Astrocyte of the cerebellum (primary cell): ENCODE measurements at places on chromosomes 2 and 18.

GRCh38 chr2:216661639-216662375, 28.6 kb downstream of the IGFBP2 start:
- DNase-seq: no peak

GRCh38 chr2:232674491-232674890, 22.6 kb upstream of the GIGYF2 start:
- no peak for DNase-seq

GRCh38 chr2:202215179-202215578, 23.2 kb downstream of the SUMO1 start:
- DNase-seq: no peak

GRCh38 chr2:231512222-231512621, 18.0 kb downstream of the NMUR1 start:
- no peak for DNase-seq

DNA sequence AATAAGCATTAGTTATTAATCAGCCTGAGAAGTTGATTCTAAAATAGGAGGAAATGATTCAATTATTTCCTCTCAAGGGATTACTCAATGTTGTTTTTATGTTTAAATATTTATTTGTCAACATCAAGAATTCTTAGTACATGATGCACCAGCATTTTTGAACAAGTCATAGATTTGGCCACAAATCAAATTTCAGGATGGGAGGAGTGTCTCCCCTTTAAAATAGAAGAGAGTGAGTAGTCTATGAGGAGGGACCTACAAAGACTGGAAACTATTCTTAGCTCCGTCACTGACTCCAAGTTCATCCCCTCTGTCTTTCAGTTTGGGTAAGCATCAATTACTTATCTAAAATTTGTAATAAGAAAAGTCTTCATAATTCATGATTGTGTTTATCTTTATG, 18.6 kb upstream of the IL18R1 start:
- no peak for DNase-seq

GRCh38 chr18:72075040-72075439, 469.1 kb downstream of the CBLN2 start:
- DNase-seq: no peak

- peak; percentile 51 for DNase-seq
Observed at GRCh38 chr18:54444319-54444914, 86.7 kb downstream of the C18orf54 start.

GRCh38 chr2:105235388-105236059, 6.0 kb upstream of the GPR45 start:
- peak; percentile 74 for DNase-seq

GRCh38 chr2:143815082-143815481, 685.9 kb downstream of the ARHGAP15 start:
- DNase-seq: no peak

GRCh38 chr2:75709297-75709696, 1.4 kb downstream of the GCFC2 start:
- DNase-seq: no peak

- no peak for DNase-seq
Observed at GRCh38 chr2:8577573-8577972, 104.3 kb upstream of the ID2 start.
